ENCODE measurements at places on chromosomes 3 and 15.
A peak's percentile ranks its signal among the peaks of the same experiment; 100 is the strongest.

DNA sequence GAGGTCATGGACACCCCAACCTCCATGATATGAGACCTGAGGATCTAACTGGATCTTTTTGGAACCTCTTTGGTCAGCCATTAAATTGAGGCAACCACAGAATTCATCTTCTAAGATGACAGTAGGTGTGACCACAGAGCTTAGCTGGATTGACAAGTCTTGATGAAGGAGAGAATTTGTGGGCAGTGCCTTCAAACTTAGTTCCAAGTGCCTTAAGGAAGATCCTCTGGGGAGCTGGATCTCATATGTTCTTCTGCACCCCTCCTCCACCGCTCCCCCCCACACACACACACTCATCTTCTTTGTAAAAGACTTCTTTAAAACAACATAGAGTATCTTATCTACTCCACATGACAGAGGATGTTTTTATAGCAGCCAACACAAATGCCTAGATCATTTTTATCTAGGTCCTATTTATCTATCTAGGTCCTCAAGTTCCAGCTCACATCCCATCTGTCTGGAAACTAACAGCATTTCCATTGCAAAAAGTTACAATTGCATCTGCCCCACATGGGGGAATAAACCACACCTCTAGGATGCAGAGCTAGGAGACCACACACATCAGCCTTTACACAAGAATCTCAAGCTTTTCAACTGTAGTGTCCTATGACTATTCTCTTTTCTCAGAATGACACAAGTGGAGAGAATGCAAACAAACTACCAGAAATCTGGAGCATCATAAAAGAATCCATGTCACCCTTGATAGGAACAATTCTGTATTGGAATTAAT, 37.4 kb downstream of the WWTR1 start:
- DNase-seq: peak; percentile 46

DNA sequence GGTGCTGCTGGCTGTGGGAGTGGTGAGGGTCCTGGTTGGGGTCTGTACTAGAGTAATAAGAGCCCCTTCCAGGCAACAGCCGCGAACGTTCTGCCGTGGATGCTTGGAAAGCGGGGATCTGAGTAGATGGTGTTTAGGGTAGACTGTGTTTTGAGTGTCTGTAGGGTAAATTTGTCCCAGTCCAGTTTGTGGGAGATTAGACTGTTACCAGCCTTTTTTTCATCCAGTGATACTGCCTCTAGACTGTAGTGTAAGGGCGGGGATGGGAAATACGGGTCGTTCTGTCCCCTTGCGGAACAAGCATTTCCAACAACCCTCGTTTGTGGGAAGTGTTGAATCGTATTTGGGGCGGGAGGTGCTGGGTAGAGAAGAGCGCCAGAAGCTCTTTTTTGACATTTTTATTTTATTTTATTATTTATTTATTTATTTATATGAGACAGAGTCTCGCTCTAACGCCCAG, 424 bp downstream of the HAUS2 start:
- peak; percentile 51 for DNase-seq

DNA sequence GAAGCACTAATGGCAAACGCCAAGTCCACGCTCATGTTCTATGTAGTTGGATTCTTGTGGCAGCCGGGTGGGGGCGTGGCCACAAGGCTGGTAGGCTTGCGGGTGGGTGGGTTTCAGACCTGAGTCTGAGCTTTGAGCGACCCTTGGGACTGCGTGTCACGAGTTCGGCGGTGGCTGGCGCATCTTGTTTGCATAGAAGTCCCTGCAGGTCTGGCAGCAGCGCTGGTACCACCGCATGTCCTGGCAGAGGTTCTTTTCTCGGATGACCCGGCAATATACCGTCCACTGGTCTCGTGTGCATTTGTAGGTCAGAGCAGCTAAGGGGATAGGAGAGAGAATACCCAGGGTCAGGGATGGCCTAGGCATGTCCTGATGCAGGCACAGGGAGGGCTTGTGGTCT, 241.0 kb upstream of the LYSMD4 start:
- no peak for DNase-seq

- peak; percentile 69 for DNase-seq
Observed at GRCh38 chr3:45868213-45868612, 18.1 kb upstream of the CCR9 start.

DNA sequence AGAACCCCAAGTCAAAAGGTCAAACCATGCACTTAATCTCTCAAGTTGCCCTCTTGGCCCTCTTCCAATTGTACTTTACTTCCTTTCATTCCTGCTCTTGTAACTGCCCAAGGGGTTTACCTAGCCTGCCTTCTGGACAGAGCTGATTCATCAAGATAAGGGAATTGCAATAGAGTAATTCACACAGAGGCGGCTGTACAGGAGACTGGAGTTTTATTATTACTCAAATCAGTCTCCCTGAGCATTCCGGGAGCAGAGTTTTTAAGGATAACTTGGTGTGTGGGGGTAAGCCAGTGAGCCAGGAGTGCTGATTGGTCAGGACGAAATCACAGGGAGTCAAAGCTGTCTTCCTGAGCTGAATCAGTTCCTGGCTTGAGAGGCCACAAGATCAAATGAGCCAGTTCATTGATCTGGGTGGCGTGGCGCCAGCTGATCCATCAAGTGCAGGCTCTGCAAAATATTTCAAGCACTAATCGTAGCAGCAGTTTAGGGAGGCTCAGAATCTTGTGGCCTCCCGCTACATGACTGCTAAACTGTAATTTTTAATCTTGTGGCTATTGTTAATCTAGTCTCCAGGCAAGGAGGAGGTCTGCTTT, 590.0 kb downstream of the EPHA3 start:
- DNase-seq: no peak

GRCh38 chr3:63779227-63779626, 39.9 kb upstream of the C3orf49 start:
- no peak for DNase-seq

DNA sequence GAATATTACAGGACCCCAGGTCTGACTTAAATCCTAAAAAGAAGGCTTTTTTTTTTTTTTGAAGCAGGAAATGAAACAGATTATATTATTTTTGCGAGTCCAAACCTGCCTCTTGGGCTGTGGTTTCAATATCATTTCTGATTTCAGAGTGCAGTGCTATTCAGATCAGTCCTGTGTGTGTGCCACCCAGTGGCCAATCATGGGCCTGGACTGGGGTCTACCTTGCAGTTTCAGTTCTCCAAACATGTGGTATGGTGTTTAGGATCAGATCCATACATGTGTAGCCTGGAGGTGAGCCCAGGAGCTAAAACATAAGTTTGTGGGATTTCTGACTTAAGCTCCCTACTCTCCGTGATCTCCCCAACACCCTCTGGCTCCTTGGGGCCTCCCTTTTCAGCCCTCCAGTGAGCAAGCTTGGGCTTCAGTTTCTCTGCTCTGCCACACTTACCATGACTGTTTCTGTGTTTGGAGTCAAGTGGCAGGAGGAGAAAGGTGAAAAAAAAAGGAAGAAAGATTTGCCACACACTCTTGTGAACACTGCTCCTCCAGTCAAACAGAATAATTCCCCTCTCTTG, 12.1 kb upstream of the THSD4 start:
- DNase-seq: peak; percentile 80

- DNase-seq: no peak
Observed at GRCh38 chr15:41443275-41443674, 26.4 kb downstream of the RTF1 start.

GRCh38 chr15:49044766-49045606, 1.3 kb downstream of the SECISBP2L start:
- no peak for DNase-seq

DNA sequence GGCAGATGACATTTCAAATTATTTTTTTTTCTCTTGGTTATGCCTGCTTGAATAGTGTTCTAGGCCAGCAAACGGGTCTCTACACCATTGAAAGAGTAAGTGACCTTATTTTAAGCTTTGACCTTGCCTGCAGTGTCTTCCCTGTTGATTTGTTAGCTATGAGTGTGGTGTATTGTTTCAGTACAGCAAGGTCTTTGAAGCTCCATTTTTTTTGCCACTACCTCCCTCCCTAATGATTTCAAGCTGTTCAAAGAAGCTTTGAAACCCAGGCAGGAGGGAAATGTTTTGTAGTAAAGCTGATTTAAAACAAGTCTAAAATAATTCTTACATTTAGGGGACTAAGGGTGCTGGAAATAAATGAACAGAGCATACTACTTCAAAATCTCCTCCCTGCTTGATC, 1249.8 kb downstream of the ROBO1 start:
- DNase-seq: no peak

DNA sequence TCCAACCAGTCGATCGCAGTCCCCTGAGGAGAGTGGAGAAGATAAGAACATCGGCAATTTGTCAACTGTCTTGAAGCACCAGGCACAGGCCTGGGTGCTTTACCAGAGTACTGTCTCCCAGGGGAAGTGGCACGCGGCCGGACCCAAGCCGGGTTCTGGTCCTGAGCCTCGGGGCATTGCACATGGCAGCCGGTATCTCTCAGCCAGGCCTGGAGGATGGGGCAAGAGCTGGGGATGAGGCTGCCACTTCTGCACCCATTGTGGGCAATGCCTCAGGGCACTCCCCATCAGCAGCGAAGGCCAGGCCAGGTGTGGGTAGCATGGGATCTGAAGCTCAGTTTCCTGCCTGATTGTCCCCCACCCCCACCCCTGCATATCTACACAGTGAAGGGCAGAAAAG, 77.5 kb downstream of the ADCY5 start:
- DNase-seq: no peak

DNA sequence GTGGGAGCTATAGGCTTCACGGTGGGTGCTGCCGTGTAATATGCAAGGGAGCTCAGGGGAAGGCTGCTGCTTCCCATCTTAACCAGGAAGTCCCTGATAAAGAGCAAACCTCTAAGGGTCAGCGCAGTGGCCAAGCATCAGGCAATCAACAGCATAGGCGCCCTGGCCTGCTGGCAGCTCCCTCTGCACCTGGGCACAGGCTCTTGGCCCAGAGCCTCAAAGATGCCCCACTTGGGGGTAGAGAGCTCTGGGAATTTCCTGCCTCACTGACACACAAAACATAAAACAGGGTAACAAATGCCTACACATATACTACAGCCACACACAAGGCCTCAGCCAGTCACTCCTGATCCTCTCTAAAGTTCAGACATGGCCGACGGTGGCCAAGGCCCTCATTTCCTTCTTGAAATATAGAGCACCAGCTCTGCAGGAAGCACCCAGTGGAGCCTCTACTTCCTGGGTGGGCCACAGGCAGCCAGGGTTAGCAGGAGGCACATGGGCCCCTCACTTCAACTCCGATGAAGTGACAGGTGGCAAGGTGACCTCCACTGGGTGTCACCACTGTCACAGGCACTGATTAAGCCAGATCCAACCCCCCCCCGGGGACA, 20.5 kb downstream of the SLC41A3 start:
- no peak for DNase-seq
